ENCODE measurements at places on chromosomes 5 and 9.

DNA sequence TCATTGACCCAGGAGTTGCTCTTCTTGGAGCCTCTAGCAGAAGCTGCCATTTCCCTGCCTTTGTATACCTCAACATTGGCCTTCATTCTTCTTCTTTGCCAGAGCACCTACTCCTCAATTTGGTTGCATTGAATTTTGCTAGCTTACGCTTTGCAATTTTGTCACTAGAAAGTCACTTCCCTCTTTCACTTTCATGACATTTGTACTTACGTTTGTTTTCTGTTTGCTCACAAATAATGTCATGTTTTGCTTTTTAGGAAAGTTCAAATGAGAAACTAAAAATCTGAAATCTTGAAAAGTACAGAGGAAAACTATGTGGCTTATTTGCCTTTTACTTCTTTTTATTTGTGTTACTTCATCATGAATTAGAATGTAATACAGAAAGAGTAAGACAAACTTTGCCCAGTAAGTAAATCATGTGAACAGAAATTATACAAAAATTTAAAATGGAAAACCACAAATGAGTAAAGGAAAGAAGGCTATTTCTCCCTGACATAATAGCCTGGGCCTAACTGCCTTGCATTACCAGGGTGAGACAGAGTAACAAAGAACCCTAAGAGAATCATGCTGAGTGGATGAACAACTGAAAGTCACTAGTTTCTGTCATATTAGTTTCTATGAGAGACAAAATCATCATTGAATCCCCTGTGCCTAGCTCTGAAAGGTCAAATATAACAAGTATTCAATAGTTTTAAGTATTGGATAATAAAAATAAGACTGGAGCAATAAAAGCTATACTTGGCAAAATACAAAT lies 7.4 kb upstream of the IFNA1 start:
- DNase-seq = no peak

DNA sequence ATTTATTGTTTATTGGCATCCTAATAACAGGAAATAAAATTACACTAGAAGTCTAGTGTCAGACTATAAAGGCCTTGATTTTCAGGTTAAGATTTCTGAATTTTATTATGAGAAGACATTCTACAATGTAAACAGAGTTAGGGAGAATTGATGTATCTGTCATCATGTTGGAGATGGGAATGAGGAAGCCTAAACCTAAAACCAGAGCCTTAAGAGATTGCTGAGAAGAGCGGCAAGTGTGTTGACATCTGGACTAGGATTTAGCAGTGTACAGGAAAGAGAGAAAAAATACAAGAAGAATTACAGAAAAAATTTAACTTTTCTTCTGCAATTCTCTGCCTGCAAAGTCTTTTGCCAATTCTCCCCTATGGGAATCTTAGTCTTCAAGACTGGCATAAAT lies 525.5 kb downstream of the NR2F1-AS1 start:
- DNase-seq = no peak

- DNase-seq = no peak
Observed at GRCh38 chr5:154077696-154078095, 38.9 kb downstream of the MFAP3 start.

GRCh38 chr9:123642291-123643278 lies 286.6 kb downstream of the CRB2 start:
- DNase-seq = no peak

- no peak for DNase-seq
Observed at GRCh38 chr5:43232943-43233833, 41.2 kb downstream of the NIM1K start.

DNA sequence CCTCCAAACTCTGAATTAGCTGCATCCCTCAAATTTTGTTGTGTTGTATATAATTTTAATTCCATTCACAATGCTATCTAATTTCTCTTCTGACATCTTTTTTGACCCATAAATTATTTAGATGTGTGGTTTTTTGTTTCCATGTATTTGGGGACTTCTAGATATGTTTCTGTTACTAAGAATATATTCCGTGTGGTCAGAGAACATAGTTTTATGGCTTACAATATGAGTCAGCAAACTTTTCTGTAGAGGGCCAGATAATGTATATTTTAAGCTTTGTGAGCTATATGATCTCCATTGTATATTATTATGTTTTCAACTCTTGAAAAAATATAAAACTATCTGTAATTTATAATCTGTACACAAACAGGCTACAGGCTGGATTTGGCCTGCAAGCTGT lies 33.4 kb downstream of the MVB12B start:
- no peak for DNase-seq

DNA sequence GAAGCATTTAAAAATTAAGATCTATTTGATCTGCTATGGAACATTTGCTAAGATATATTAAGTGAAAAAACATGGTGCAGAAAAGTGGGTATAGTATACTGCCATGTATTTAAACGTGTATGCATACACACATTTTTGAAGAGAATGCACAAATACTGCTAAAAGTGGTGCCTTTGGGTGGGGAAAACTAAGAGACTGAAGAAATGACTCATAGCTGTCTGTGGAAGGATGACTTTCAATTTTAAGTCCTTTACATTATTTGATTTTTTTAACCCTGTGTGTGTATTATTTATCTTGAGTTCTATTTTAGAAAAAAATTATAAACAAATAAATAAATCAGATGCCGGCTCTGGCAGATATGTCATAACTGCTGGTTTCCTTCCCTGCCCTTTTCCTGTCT lies 120.7 kb upstream of the SLIT3 start:
- no peak for DNase-seq

GRCh38 chr9:122086873-122087272 lies 6.2 kb downstream of the TTLL11 start:
- DNase-seq = no peak

DNA sequence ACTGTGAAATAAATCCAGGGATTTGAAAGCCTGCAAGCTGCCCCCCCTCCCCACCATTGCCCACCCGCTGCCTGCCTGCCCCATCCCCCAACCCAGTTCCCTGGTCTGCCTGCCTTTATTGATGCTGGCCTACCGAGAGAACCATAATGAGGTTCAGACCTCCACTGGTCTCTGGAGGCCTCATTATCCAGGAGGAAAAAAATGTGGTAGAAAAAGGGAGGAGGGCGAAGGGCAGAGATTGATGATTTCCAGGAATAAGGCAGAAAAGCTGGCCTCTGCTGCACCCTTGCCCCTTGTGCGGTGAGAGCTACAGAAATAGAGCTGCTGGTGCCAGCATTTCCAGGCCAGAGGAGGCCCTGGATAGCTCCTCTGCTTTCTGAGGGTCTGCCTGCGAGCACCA lies 216.1 kb downstream of the PAPPA start:
- DNase-seq = no peak

DNA sequence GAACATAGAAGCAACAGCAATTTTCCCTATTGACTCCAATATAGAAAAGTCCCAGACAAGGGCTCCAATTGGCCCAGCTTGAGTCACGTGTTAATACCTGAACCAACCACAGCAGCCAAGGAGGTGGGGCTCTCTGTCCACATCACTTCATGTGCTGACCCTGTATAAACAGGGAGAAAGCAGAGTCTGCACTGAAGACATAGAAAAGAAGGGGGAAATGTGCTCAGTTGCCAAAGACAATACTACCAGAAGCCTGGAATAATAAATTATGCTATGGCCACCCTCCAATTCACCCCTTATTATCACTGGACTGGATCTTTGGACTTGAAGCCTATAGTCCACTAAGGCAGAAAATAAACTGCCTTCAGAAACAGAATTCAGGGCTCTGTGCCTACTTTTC lies 275.4 kb downstream of the EPB41L4A start:
- no peak for DNase-seq

GRCh38 chr5:158055111-158055501 lies 196.2 kb upstream of the CLINT1 start:
- DNase-seq = no peak

GRCh38 chr5:91263898-91264297 lies 119.2 kb downstream of the ARRDC3 start:
- DNase-seq = no peak

- DNase-seq = no peak
Observed at GRCh38 chr9:124309667-124310084, 51.9 kb downstream of the NEK6 start.

DNA sequence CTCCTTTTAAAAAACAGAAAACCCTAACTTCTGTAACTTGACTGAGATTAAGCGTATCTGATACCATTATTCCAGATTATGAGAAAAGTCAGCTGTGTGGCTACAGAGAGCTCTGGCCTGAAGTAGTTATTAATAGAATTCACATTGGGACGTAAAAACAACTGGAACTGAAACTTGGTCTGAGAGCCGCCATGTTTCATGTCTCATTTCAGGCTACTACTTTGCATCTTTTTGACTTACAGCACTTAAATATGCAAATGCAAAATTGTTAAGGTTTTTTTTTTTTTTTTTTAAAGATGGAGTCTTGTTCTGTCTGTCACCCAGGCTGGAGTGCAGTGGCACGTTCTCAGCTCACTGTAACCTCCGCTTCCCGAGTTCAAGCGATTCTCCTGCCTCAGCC lies 25.2 kb downstream of the MAP3K1 start:
- no peak for DNase-seq

- no peak for DNase-seq
Observed at GRCh38 chr5:125683669-125684068, 739.5 kb upstream of the GRAMD2B start.

DNA sequence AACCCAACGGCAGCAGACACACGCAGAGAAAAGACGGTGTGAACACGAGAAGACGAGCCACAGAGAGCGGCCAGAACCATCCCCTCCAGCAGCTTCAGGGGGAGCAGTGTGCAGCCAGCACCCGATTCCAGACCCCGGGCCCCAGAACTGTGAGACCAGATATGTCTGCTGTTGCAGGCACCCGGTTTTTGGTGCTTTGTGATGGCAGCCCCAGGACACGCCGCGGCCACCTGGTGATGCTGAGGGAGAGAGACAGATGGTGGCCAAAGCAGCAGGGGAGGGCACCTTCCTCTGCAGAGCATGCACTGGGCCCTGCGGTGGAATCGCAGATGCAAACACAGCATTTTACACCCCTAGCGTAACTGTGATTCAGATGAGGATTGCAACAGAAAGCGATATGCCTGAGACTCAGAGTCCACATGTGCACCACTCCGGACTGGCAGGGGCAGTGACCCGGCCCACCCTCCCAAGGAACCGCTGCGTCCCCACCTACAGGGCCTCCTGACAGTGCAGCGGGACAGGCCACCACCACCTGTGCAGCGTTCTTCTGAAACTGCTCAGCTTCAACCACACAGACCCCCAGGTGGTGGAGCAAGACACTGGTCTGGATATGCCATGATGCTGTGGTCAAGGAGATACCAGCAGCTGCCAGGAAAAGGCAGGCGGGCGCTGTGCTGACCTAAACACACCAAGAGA lies 24.0 kb downstream of the ZDHHC11B start:
- DNase-seq = no peak

DNA sequence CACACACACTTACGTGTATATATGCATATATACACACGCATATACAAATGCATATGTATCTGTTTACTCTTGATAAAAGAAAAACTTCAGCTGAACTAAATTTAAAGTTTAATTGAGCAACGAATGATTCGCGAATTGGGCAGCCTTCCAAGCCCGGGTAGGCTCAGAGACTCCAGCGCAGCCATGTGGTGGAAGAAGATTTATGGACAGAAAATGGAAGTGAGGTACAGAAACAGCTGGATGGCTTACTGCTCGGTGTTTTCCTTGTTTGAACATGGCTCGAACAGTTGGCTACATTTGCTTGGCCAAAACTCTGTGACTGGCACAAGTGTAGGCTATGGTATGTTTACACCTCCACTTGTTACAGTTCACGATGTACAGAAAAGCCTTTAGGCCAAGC lies 239.3 kb upstream of the PRDM9 start:
- no peak for DNase-seq

DNA sequence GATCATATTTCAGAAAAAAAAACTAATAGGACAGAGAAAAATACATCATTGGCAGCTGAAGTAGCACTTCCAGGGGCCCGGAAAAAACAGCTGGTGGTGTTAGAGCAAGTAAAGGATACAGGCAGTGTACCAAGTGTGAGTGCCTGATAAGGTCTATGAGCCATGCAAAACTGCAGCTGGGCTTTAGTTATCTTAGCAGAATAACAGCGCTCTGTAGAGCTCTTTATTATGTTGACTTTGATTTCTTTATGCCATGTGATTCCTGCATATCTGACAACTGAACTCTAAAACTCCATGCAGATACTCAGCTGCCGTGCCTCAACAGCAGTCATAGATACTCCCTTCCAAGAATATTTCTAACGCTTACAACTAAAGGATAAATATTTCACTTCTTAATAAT lies 119.5 kb downstream of the CAAP1 start:
- no peak for DNase-seq

GRCh38 chr9:79501546-79501945 lies 70.2 kb upstream of the TLE4 start:
- DNase-seq = no peak

DNA sequence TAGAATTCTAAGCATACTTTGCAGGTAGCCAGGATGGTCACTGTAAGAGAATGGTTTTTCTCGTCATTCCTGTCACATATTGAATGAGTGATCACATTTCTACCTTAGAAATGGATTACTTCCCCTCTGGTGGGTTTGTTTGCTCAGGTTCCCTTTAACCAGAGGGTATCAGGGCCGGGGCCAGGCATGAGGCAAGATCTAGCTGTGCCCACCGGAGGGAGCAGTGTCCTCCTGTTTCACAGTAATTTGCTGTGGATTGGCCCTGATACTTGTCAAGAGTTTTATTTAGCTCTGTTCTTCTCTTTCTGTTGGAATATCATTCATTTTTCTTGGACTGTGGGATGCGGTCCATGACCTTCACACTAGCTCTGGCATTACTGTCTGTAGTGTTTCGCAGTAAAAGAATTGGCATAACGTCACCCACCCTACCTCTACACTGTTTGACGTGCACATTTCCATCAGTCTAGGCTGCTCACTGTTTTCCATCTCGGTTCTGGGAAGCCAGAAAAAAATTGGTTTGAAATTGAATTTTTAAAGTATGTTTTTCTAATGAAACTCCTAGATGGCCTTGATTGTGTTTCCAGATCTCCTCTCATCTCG lies 42.4 kb upstream of the ZBED3 start:
- no peak for DNase-seq

- no peak for DNase-seq
Observed at GRCh38 chr9:77471572-77471971, 176.6 kb downstream of the GNA14 start.

DNA sequence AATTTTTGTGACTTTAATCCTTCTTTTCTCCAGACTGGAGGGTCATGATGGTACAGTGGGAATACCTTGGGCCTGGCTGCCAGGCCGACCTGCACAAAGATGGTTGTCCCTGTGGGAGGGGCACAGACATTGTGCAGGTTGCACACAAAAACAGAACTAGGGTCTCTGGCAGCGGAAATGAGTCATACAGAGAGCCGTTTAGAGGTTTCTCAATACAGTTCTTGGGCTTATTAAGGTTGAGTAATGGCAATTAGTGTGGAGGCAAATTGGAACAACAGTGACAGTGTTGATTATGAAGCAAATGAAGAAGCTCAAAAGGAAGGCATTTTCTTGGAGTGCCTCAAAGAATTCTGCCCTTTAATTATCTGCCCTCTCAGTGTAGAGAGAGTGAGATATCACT lies 173.6 kb downstream of the TENT4A start:
- no peak for DNase-seq

DNA sequence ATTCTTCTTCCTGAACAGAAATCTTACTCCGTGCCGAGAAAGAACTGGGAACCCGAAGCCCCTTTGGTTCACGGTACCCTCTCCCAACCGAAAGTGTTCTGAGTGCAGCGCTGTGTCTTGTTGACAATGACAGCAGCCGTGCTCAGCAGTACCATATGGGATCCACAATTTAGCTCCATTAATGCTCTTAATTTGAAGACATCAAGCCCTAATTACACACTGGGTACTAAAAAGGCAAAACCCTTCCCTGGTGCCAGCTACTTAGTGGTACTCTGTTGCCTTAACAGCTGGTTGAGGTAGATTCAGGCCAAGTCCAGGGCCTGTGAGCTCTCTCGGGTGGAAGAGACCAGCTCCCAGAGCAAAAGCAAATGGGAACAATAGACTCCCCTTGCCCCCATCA lies 24.5 kb downstream of the DDX31 start:
- DNase-seq = no peak

GRCh38 chr5:128535251-128535650 lies 2.8 kb downstream of the FBN2 start:
- DNase-seq = no peak
